Skeletal muscle cell (primary cell): ENCODE measurements at places on chromosomes 4 and X.

DNA sequence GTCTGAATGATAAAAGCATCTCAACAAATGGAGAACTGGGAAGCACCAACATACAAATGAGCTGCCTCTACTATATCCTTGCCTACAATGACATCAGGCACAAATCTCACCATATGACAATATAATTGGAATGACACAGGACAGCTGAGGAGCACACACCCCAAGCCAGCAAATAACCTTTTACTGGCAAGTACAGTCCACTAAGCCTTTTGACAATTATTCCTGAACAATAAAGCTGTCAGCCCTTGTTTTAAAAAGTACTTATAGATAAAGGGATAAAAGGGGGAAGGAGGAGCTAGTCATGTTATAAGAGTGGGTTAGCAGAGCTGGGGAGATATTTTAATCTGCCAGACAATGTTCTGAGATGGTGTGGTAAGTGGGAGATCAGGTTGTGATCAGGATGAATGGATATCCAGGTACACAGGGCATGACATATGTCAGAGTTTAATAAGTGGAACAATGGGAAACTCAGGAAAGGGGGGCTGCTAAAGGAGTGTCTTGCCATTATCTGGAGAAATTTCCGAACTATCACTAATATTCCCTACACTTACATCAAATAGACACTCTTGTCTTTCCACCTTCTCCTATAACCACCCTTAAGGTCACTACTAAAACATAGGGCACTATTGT lies 127.6 kb downstream of the GPC3 start:
- DNase-seq: no peak

DNA sequence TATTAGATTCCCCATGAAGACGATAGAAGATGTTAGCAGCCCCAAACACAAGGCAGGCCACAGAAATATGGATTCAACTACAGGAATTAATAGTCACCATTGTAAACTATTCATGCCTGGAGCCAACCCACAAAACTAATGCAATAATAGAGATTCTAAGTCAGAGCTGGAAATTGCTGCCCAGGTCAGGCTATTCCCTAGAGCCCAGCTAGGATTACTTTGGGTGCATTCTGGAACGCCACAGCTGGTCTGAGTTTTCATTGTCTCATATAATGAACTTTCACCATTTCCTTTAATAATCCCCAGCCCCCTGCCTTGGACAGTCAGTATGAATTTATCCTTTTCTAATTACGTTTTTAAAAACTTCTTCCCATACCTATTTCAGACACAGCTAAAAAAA lies 252.6 kb downstream of the PAPSS1 start:
- DNase-seq: no peak

DNA sequence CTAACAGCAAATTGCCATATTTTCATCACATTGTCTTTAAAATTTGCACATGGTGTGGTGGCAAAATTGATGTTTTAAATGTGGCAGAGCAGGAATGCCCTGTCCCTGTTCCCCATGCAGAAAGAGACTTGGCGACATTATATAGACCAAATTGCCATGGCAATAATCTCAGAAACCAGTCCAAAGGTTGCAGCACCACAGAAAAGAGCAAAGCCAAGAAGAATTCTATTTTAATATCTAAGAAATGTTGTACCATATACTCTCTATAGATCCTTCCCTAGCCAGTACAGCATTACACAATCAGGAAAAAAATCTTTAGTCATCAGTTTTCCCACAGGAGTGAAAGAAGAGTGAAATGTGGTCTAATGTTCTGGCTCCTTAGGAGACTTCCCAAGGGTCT lies 80.0 kb downstream of the UGT2B28 start:
- peak; percentile 42 for DNase-seq

DNA sequence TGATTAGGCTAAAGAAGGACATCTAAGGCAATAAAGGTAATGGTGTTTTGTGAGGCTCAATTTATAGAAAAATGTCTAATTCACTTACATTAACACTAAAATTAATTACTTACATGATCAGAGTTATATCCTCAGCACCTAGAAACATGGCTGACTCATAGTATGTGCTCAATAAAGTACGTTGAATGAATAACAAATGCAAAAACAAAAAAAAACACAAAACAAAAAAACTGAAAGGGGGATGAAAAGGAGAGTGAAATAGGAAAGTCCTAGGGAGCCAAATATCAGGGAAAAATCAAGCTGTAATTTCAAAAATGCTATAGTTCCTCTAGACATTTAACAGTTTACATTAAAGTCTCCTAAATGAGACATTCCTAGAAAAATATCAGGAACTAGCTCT lies 18.7 kb downstream of the MBNL3 start:
- DNase-seq: no peak

DNA sequence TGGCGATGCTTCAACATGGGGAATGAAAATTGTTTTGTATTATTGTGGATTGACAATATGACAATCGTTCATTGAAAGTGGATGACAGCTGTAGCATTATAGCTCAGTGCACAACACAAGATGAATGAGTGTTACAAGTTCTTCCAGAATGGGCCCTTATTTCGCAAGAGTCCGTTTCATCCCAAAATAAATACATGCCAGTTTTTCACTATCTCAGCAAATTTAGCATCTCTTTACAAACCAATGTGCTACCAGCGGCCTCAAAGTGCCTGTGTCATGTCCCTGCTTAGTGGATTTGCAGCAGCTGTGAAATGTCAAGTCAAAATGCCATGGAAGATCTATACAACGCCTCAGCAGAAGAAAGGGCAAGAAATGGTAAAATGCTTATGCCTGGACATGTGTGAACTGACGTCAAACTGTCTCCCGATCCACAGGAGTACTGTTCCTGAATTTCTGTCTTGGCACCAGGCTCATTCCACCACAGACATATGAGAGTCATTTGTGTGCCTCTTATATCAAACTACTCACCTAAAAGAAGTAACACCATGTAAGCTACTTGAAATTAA lies 109.6 kb downstream of the MAML3 start:
- DNase-seq: no peak

DNA sequence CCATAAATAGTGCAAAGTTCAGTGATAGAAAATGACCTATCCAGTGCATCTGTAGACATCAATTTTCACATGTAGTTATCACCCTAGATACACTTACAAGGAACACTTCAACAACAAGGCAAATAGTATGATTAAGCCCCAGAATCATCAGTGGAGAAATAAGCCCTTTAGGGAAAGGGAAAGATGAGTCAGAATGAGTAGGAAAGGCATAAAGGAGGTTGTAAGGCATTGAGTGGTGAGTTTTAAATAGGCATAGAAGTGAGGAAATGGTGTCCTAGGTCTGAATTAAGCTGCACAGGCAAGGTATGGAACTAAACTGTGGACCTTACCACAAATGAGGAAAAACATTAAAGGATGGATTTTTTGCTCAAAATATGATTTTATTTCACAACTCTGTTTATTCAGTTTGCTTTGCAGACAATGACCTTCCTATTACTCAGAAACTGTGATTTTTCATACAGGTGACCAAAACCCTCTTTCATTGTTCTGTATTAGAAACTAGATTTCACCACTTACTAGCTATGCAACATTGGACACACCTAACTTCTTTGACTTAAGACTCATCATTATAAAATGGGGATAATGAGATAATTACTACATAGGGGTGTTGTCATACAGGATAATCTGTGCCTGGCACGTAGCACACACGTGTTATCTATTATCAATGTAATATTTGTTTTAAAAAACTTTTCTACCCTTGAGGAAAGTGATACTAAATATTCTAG lies 57.0 kb upstream of the MAP9 start:
- peak; percentile 25 for DNase-seq

GRCh38 chr4:87414816-87415215 lies 7.6 kb upstream of the NUDT9 start:
- no peak for DNase-seq

DNA sequence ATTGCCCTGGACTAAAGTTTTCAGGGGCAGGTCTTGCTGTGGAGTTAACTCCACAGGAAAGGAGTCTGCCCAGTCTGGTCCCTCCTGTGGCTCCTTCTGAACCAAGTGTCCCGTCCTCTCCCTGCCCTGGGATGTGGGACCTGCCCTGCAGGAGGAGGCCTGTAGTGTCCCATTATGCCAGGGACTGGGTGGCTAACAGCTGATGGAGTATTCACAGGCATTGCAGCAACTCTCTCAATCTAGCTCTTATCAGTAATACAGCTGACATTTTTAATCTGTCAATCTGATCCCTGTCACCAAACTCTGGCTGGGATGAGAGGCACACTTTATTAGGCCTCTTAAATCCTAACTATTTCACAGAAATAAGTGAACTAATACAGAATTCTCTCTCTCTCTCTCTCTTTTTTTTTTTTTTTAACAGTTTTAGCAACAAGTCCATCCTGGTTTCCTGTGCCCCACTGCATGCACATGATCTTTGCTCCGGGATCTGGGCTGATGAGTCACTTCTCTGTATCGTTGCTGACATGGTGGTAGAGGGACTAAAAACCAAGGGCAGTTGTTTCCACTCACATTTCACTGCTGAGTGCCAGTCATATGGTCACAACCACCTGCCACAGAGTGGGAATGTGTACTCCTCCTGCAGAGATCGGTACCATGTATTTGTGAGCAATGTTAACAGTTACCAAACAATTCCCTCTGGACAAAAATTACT lies 39.1 kb downstream of the HAND2 start:
- peak; percentile 72 for DNase-seq

DNA sequence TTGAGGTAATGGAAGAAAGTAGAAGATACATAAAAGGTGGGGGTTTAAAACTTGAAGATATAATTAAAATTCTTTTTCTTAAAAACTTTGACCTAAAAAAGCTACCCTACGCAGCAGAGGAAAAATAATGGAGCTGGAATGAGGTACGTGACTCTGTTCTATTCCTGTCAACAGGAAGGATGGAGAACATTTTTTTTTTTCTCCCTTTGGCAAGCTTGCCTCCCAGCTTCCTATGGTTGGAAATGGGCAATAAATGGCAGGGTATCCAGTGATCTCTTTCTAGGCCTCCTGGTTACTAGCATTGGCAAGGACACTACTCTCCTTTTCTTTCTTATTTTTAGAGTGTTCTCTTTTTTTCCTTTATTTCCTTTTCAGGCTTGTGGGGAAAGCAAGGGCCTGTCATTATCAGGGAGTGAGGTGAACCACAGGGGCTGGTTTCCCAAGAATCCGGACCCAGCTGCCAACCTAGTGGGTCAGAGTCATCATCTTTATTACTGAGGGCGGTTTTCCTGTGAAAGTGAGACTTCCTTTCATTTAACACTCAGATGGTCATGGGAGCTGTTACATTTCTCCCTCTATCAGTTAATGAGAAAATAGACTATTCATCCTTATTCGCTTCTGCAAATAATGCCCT lies 224.6 kb downstream of the SPRY1 start:
- no peak for DNase-seq

DNA sequence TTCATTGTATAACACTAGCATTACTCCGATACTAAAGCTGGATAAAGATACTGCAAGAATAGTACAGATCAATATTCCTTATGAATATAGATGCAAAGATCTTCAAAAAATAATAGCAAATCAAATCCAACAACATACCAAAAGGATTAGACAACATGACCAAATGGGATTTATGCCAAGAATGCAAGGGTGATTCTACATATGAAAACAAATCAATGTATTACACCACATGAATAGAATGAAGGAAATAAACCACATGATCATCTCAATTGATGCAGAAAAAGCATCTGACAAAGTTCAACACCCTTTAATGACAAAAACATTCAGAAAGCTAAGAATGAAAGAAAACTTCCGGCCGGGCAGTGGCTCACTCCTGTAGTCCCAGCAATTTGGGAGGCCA lies 42.8 kb downstream of the CUL4B start:
- DNase-seq: peak; percentile 37

GRCh38 chrX:112714357-112714918 lies 34.7 kb upstream of the LHFPL1 start:
- DNase-seq: no peak

- no peak for DNase-seq
Observed at GRCh38 chr4:26080870-26081628, 167.0 kb downstream of the SMIM20 start.

DNA sequence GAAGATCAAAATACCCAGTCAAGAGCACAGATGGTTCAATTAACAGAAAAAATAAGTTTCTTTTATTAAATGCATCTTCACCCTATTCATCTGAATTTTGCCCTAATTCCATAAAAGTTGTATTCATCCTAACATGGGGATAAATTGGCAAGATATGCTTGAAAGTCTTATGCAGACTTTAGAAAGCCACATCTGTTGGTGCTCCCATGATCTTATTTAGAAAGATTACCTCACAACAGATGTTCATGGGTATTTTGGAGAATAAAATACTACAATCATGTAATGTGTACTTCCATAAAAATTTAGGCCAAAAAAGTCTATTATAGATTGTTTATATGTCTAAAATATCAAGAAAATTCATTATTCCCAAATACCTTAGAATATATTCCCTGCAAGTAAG lies 510.3 kb downstream of the TECRL start:
- DNase-seq: no peak

DNA sequence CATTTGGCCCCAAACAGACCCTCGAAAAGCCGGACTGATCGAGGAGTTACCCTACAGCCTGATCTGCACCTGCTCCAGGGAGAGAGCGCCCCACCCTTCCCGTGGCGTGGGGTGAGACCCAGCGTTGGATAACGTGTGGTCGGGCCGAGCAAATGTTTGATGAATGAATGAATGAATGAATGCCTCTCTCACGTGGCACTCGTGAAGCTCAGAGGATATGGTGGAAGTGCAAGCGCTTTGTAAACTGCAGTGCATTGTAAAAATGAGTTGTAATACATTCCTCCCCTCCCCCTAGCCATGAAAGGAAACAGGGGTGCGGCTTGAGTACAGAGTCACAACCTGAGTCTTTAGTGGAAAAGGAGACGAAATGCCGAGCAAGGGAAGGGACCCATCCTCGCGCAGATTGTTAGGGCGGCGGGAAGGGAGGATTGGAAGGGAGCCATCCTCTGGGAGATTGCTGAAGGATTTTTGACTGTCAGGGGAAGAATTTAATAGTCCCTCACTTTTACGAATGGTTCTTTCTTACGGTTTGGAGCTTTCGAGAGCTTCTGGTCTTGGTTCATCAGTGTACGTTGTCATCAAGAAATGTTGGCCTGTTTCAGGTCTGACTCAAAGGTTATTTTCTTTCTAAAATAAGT lies 772 bp upstream of the FBXW7 start:
- no peak for DNase-seq

- DNase-seq: no peak
Observed at GRCh38 chrX:144219035-144219434, 335.2 kb downstream of the UBE2NL start.

DNA sequence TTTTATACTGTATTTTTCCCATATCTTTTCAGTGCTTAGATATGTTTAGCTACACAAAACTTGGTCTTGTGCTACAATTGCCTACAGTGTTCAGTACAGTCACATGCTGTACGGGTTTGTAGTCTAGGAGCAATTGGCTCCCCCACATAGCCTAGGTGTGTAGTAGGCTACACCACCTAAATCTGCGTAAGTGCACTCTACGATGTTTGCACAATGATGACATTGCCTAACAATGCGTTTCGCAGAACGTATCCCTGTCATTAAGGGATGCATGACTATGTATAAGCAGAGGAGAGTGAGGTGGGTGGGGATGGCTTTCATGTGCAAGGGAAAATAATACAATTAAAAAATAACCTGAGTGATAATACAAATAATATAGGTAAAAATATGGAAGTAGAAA lies 131.4 kb downstream of the GBA3 start:
- DNase-seq: no peak
